ENCODE measurements at places on chromosomes 1 and 21.

- no peak for DNase-seq
Measured at GRCh38 chr1:117613969-117614729, 8.3 kb downstream of the TENT5C start.

DNA sequence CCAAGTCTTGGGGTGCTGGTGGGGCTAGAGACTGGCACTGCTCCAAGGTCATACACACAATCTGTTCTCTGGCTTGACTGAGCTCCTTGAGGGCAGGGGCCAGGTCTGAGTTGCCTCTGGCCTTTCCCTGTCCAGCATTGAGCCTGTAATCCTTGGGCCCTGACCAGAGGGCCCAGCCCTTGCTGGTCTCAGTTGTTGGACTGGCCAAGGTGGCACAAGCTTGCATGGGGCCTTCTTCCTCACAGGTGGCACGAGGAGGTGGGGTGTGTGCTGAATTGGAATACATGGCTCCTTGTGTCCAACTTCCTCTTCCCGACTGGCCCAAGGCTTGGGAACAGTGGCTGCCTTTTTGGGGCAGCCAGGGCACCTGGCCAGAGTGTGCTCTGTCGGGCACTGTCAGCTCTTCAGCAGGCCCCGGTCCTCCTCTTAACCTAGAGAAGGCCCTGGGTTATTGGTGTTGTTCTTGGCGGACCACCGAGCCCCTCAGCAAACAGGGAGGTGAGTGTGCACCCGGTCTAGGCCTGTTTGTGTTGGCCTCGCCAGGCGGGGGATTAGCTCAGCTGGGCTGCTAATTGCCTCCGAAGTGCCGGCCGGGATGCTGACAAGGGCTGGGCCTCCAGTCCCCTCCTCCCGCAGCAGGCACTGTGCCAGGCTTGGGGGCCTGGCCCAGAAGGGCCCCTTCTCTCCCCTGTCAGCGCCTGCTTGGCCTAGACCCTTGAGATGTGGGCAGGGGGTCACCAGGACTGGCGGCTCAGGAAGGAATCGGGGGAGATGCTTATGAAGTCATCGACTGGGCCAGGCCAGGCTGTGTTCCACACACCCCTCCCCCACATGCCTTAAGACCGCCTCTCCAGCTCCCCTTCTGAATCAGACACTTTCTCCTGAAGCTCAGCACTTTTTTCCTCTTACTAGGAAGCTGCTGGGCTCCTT is 28.5 kb downstream of the WNT4 start:
- peak; percentile 86 for DNase-seq

GRCh38 chr1:11664336-11665065 is 501 bp downstream of the FBXO6 start:
- no peak for DNase-seq

GRCh38 chr1:204769997-204770396 is 84.5 kb upstream of the LRRN2 start:
- DNase-seq: no peak

GRCh38 chr1:40029608-40030007 is 10.9 kb upstream of the CAP1 start:
- DNase-seq: no peak

DNA sequence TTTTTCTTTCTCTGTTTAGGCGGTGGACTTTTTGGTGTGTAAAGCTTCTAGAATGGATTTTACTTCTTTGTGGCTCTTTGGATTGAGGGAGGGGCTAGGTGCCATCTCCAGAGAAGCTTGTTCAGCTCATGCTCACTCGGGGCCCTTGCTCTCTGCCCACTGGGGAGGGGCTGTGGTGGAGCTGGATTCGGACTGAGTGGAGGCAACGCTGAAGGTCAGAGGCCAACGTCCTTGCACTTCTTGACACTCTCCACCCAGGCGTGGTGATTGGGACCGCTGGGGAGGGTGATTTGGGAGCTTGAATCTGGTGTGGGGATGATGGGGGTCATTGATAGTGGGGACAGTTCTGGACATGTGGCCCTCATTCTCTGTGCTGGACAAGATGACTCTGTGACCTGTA is 52.6 kb downstream of the ADARB1 start:
- DNase-seq: no peak

Measured in chondrocyte (in vitro differentiated cells).